ENCODE measurements at places on chromosomes 1 and 21.

DNA sequence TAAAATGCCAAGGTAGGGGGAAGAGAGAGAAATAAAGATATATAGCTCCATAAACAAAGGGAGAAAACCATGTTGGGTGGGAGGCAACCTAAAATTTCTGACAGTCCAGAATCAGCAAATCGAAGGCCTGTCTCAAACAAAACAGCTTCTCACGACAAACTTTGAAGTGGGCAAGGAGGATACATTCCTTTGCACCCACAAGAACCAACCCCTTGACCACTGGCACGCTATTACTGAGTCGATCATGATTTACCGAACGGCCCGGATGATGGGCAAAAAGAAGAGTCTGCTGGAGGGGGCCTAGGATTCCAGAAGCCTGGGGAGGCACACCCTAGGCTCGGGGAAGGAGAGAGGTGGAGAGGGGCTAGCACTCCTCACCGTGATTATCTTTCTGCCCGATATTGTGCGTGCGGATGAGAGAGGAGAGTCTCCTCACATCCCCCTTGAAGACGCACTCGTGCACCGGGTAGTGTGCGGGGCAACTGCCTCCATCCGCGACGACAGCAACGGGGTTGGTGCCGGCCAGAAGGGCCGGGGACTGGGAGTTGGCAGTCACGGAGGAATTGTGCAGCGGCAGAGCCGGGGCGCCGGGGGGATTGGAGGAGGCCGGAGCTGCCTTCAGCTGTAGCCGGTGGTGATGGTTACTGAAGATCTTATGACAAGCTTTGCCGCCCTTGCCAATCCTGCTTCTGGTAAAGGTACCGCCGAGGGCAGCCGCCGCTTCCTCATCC is 756 bp downstream of the ANKRD13C start:
- DNase-seq = peak; percentile 83

DNA sequence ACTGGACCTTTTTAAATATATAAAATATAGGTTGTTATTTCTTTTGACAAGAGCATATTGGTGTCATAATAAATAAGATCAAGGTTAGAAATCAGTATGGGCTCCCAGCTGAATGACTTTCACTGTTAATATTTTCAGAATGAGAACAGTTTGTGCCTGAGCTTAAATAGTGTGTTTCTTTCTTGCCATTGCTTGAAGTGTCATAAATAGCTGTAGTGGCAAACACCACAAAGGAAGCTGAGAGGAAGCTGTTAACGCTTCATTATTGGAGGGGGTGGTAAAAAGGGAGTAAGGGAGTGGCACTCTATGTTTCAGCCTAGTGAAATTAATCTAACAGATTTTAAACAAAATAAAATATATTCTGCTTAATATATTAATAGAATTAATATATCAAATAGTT is 1089.8 kb upstream of the NCAM2 start:
- no peak for DNase-seq

- DNase-seq = no peak
Observed at GRCh38 chr1:43491061-43491460, 37.3 kb upstream of the HYI start.

DNA sequence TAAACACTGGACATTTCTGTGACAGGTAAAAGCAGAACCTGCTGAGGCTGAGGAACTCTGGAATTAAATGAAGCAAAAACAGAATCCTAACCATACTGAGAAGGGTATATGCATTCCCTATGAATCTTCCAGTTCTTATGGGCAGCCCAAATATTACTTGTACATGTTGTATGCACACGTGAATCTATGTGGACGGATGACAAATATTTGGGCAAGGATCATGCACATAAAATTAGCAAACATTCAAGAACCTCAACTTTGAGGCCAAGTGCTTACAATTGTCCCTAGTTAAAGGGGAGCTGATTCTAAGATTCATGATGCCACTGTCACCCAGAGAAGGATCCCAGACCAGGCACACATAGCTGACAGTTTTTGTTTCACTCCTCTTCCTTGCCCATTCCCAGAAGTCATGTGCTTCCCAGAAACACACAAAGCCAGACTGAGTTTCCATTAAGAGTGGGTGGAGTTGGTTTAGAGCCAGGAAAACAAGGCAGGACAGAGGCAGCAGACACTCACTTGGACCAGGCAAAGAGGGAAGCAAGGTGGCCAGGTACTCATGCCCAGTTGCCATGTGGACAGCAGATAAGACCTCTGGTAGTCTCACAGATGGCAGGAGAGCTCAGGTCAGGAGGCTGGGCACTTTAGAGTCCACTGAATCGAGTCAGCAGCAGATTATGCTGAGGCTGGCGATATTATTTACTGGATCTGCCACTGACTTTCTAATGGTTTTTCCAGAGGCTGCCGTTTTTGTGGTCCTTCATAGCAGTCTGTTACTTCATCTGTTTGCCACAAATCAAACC is 25.6 kb downstream of the AK2 start:
- peak; percentile 71 for DNase-seq

GRCh38 chr21:42010507-42011495 is 641 bp upstream of the ZBTB21 start:
- DNase-seq = no peak

GRCh38 chr1:59819566-59820438 is 5.1 kb downstream of the HOOK1 start:
- DNase-seq = peak; percentile 35

DNA sequence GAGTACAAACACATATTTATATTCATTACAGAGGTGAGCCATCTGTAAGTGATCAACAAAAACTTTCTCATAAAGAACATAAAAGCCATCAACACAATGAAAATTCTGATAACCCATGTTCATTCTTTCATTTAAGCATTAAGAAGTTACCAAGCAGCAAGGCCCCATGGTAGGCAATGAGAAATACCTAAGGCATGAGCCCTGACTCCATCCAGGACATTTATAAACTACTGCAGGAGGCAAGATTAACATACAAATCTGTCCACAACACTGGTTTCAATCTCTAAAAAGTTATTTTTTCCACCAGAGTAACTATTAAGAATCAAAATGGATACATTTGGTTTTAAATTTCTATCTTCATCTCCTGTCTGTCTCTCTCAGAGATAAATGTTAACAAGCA is 76.1 kb downstream of the SIPA1L2 start:
- no peak for DNase-seq

- no peak for DNase-seq
Observed at GRCh38 chr1:22717037-22717760, 6.6 kb downstream of the EPHB2 start.

GRCh38 chr1:119714583-119714982 is 2.8 kb downstream of the PHGDH start:
- DNase-seq = no peak

- no peak for DNase-seq
Observed at GRCh38 chr1:206658981-206659273, 23.6 kb downstream of the DYRK3 start.

- DNase-seq = peak; percentile 32
Observed at GRCh38 chr1:112457241-112457640, 51.5 kb upstream of the WNT2B start.

DNA sequence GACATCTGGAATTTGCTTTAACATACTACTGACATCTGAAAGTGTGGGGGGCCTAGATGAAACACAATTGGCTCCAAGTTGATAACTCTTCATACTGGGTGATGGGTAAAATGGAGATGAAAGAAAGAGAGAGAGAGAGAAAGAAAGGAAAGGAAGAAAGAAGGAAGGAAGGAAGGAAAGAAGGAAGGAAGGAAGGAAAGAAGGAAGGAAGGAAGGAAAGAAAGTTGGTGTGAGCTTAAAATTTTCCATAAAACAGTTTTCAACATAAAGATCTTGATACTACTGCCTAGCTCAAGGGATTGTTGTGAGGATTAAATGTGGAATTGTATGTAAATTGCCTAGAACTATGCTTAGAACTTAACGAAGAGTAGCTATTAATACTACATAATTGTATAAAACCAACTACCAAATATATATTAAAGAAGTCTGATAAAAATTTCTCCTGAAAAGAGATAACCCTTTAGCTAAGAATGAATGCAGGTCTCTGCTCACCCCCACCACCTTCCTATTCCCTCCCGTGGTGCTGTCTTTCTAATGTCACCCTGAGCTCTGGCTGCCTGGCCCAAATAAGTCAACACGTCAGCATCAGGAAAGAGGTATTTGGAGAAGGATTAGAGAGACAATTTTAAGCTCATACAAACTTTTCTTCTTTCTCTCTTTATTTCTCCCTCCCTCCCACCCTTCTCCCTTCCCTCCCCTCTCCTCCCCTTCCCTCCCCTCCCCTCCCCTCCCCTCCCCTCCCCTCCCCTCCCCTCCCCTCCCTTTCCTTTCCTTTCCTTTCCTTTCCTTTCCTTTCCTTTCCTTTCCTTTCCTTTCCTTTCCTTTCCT is 89.3 kb upstream of the SGIP1 start:
- DNase-seq = no peak

DNA sequence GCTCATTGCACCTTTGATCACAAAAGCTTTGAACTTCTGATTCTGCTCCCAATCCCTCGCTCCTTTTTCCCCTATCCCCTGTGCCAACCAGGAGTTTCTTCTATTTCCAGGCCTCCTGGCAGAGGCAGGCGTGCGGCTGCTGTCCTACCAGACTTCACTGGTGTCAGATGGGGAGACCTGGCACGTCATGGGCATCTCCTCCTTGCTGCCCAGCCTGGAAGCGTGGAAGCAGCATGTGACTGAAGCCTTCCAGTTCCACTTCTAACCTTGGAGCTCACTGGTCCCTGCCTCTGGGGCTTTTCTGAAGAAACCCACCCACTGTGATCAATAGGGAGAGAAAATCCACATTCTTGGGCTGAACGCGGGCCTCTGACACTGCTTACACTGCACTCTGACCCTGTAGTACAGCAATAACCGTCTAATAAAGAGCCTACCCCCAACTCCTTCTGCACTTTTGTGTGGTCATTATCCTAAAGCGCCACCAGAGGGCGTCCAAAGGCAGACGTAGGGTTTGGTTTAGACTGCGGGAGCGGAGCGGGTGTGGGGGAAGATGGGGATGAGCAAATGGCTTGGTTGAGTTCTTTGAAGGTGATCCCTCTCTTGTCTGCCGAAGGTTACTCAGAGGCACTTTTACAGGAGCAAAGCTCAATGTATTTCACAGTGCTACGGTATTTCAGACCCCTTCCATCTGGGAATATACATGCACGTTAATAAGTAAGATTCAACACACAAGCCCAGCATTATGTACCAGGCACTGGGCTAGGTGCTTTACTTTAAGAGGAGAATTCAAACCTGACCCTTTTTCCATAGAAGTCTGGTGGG is 24.7 kb downstream of the HMGCS2 start:
- DNase-seq = peak; percentile 86

GRCh38 chr1:25067518-25068251 is 137.6 kb upstream of the RUNX3 start:
- DNase-seq = no peak

GRCh38 chr1:41431490-41432350 is 52.8 kb downstream of the EDN2 start:
- no peak for DNase-seq

DNA sequence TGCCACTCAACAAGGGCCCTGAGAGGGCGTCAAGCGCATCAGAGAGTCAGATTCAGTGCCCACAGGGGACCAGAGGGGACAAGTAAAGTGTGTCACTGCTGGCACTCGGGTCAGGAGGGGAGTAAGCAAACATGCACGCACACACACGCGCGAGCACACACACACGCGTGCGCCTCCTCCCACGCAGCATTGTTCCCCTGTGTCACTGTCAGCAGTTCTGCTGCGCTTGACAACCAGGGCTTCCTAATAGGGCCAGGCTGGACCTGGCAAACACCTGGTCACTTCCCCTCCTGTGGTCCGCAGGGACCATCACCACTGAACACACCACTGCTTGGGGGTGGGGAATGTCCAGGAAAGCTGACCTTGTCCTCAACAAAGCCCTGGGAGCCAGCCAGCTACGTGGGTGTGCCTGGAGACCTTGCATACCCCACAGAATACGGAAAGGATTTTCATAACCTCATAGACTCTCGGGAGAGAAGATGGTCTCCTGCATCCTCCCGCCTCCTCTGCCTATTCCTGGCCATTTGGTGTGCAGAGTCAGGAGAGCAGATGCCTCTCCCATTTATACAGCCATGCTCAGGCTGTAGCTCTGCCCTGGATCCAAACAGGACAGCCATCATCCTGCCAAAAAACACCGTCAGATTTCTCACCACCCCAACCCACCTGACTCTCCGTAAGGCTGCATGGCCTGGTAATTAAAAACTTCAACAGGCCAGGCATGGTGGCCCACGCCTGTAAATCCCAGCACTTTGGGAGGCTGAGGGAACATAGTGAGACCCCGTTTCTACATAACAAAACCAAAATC is 73.2 kb downstream of the SSBP3 start:
- no peak for DNase-seq

DNA sequence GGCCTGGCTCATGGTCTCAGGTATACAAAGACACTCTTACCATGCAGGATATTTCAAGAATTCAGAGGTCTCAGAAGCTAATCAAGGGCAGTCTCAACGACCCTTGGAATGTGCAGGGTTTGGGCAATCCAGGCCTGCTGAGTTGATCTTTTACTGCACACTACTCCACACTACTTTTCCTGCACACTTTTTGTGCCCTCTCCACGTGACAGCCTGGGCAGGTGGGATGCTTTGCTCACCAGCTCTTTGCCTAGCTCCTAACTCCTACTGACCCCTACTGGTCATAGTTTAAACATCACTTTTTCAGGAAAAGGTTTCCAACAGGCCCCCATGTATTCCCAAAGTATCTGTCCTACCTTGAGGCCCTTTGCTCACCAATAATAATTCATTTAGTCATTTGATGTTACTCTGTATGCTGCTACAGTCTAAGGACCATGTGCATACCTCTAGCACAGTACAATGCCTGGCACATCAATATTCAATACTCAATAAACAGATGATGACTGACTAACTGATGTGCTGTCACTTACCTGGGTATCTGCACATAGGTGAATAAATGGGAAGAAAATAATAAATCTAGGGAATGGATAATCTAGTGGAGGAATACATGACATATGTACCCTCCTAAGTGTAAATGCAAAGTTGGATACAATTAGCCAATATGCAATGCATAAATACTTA is 9.6 kb downstream of the DUSP23 start:
- DNase-seq = peak; percentile 25

DNA sequence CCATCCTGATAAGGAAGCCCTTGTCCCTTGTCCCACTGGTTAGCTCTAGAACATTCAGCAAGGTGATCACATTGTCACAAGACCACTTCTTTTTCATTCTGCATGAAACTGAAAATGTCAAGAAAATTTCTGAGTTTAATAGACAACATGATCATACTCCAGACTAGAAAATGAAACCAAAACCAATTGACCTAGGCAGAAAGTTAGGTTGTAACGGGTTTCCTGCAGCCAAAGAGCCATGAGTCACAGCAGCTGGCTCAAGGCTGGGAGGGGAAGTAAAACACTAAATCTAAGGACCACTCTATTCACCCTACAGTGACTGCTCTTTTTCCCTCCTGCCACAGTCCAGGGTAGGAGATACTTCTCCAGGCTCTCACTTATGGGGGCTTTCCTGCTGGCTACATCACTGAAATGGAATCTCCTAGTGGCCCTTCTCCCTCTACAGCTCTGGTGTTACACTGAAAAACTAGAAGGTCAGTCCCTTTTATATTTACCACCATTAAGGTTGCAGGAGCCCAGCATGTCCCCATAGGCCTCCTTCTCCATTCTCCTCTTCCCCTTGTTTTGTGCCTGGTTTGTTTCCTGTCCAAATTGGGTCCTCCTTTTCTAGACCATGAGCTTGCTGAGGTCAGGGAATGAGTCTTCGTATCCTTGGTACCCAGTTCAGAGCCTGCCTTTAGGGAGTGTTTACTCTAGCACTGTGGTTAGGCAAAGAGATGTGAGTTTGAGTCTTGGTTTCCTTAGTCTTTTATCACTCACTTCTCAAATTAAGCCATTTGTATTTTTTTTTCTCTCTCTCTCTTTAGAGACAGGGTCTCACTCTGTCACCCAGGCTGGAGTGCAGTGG is 236.5 kb upstream of the JUN start:
- peak; percentile 75 for DNase-seq

- DNase-seq = peak; percentile 87
Observed at GRCh38 chr1:201488830-201489589, 17.9 kb downstream of the CSRP1 start.

GRCh38 chr1:92411511-92411910 is 75.2 kb downstream of the GFI1 start:
- peak; percentile 15 for DNase-seq

Measured in myocyte (in vitro differentiated cells).